ENCODE measurements at places on chromosomes 16 and 17.

GRCh38 chr17:50072130-50072529 lies 16.2 kb downstream of the ITGA3 start:
- no peak for DNase-seq

DNA sequence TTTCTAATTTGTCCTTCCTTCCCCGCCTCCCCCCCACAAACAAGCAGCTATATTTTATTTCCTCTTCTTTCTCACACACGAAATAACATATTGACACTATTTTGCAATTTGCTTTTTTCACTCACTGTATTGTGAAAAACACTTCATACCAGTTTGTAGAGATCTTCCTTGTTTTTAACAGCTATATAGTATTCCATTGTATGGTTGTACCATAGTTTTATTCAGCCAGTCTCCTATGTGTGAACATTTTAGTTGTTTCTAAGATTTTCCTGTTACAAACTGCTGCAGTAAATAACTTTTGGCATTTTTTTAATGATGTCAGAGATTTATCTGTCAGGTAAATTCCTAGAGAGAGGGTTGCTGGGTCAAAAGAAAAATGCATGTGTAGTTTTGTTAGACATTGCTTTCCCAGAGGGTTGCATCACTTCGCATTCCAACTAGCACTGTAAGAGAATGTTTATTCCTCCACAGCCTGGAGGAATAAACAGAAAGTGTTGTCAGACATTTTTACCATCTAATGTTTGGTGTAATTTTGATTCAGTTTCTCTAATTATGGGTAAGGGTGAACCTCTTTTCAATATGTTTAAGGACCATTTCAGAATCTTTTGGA lies 101.2 kb downstream of the MRTFB start:
- no peak for DNase-seq

GRCh38 chr17:1095090-1095852 lies 84.5 kb downstream of the ABR start:
- DNase-seq, result no peak

- no peak for DNase-seq
Measured at GRCh38 chr17:39064374-39064773, 87.1 kb downstream of the PLXDC1 start.

- no peak for DNase-seq
Measured at GRCh38 chr16:49494891-49495566, 121.4 kb downstream of the C16orf78 start.

DNA sequence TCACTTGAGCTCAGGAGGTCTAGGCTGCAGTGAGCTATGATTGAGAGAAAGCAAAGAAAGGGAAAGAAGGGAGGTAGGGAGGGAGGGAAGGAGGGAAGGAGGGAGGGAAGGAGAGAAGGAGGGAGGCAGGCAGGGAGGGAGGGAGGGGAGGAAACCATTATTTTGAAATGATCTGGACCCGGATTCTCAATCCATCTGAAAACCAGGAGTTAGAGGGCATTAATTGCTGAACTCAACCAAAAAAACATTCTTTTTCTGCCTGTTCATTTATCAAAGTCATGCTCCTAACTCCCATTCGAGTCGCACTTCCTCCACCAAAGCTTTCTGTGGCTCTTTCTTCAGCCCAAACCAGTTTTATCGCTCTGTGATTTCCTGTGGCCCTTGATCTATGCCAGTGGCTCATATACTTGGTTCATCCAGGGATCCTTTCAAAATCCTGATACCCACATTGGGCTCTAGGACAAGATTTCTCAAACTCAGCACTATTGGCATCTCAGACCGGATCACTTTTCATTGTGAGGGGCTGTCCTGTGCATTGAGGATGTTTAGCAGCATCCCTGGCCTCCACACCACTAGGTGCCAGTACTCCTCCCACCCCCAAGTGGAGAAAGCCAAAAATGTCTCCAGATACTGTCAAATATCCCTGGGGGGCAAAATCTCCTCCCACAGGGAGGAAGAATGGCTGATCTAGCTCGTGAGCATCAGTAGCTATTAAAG lies 38.2 kb downstream of the CMTM4 start:
- no peak for DNase-seq

DNA sequence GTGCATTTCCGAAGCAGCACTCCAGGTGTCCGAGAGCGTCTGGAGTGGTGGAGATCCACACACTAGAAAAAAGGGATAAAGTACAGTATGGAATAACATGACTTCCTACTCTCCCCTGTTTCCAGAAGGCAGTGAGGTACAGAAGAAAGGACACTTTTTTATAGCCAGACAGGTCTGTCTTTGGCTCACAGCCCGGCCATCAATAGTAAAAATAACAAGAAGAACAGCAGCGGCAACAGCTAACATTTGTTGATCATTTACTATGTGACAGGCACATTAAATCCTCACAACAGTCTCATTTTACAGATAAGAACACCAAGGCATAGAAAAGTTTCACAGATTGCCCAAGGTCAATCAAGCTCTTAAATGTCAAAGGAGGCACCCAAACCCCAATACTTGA lies 16.2 kb downstream of the DYNLRB2 start:
- no peak for DNase-seq

DNA sequence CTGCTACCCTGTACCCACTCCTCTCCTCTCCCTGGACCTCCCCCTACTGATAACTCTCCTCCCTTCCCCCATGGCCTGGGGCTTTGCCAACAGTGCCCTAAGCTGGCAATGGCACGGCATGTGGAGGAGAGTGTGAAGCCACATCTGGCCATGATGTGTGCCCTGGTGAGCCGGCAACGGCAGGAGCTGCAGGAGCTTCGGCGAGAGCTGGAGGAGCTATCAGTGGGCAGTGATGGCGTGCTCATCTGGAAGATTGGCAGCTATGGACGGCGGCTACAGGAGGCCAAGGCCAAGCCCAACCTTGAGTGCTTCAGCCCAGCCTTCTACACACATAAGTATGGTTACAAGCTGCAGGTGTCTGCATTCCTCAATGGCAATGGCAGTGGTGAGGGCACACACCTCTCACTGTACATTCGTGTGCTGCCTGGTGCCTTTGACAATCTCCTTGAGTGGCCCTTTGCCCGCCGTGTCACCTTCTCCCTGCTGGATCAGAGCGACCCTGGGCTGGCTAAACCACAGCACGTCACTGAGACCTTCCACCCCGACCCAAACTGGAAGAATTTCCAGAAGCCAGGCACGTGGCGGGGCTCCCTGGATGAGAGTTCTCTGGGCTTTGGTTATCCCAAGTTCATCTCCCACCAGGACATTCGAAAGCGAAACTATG lies 5.2 kb downstream of the TRAF4 start:
- DNase-seq, result no peak

DNA sequence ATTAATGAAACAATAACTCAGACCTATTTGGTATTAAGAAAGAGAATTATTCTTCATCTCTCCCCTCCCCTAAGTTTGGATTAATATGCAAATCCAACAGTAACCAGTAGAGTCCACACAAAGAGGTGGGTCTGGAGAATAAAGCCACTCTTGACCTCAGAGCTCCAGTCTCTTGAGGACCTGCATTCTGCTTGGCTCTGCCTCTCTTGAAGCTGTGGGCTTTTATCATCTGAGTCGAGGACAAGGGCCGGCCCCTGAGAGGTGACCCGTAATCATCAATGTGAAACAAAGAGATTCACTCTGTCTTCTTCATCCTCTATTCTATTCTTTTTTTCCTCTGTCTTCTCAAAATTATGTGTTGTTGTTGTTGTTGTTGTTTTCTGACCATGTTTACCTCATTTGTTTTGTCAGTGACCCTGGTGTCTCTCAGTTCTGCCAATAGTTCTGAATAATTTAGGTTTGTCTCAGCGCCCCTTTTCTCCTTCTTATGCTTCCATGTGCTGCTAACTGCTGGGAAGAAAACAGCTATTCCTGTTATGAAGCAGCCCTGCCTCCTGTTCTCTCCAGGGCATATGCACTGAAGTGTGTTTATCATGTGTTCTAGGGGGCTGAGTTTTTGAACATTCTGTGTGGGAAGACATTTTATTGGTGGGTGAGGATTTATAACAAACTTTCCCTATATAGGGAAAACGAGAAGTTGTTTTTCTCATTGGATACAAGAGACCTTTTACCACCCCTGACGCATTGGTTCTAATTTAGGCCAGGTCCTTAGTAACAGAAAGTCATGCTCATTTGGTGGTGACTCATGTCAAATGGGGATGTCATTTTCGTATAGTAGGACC lies 135.8 kb downstream of the TRIM37 start:
- no peak for DNase-seq

- no peak for DNase-seq
Measured at GRCh38 chr17:81821147-81821546, 11.9 kb downstream of the MCRIP1 start.

DNA sequence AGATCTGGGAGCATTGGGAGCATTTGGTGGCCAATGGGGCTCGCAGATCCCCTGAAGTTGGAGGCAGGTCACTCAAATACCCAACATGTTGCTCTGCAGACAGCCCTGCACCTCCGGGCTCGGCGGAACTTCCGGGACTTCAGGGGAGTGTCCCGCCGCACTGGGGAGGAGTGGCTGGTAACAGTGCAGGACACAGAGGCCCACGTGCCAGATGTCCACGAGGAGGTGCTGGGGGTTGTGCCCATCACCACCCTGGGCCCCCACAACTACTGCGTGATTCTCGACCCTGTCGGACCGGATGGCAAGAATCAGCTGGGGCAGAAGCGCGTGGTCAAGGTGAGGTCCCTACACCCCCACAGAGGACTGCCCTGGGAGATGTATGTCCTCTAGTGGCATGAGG lies 16.4 kb downstream of the MVP start:
- DNase-seq, result no peak
